Activated CD8-positive, alpha-beta memory T cell treated with anti-CD3 and anti-CD28 coated beads for 48 hours (primary cell): ENCODE measurements at places on chromosomes 6 and 20.

DNA sequence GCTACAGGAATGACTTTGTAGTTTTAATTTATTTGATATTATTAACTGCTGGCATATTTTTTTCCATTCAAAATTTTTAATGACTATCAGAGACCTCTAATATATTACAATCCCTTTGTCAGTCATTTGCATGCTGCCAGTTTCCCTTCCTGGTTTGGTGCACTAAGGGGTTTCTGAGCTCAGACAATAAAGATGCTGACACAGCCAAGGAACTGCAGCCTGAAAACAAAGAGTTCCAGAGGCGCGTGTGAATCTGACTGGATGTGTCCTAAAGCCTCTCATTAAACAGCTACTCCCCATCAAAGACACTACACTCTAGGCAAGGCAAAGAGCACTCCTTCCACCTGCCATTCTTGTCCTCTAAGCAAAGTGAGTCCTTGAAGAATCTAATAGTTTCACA, 116.8 kb upstream of the DST start:
- no peak for DNase-seq

GRCh38 chr6:100261486-100261885, 203.2 kb downstream of the SIM1 start:
- DNase-seq: no peak

DNA sequence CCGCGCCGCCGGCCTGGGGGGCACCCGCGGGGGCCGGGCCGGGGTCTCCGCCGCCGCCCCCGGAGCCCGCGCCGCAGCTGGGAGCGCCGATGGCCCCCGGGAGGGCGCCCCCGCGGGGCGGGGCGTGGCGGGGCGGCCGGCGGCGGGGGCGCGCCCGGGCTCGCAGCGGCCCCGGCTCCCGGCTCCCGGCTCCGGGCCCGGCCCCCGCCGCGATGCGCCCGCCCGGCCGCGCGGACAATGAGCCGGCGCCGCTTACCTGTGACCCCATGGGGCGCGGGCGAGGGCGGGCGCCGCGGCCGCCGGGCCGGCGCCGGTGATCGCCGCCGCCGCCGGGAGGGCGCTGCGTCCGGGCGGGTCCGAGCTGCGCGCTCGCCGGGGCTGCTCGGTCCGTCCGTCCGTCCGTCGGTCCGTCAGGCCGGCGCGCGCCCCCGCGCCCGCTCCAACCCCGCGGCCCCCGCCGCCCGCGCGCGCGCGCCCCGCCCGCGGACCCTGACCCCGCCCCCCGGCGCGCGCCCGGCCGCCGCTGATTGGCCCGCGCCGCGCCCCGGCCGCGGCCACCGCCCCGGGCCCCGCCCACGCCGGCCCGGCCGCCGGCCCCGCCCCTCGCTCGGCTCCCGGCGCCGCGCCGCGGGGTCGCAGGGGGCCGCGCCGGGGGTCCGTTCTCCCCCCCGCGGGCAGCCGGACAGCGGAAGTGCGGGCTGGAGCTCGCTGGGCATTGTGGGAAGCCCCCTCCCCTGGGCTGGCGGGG, at the start of gene ZBTB46:
Gene ZBTB46 (minus strand): TSS at position 424 of the 748 bp plus-strand sequence. CDS start 40,507 bp downstream, outside the sequence.
- no peak for DNase-seq

DNA sequence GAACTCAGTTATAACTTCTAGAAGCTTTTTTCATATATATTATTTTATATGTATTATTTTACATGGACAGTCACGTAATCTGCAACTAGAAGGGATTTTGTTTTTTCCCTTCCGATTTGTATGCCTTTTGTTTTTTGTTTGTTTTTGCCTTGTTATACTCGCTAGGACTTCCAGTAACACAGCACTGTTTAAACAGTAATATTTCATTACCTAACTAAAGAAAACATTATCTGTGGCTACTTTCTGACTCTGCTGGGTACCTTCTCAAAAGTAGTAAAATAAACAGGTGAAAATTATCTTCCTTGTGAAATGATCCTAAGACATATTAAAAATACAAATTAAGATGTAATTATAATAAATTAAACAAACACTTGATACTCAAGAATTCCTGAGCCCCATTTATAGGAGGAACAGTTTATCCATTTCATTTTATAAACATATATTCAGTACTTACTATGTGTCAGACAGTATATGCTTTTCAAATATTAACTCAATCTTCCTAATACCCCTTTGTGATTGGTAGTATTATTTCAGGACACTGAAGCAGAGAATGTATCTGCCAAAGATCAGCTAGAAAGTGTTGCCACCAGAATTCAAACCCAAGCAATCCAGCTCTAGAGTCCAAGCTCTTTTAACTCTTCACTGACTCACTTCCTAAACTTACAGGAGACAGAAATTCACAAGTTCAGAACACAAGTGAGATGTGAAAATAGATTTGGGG, 65.3 kb downstream of the MAP3K5 start:
- DNase-seq: no peak

- no peak for DNase-seq
Measured at GRCh38 chr6:11459079-11459610, 78.4 kb upstream of the TMEM170B start.

GRCh38 chr20:3041854-3042409, 1.5 kb upstream of the GNRH2 start:
- DNase-seq: no peak

DNA sequence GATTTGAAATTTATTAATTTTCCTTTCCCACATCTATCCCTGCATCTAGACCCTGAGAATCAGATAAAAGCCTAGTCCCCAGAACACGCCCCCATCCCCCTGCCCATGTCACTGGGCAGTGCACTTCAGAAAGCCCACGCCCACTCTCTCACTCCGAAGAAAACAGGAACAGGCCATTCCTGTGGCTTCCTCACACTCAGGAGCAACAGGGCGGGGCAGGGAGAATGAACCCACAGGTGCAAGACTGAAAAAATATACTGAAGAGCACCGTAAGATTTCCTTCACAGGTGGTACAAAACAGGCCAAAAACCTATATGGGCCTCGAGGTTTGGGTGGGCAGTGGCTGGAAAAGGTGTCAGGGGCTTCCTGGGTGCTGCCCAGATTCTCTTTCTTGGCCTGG, 3.4 kb downstream of the OXT start:
- DNase-seq: no peak

GRCh38 chr6:14350210-14350609, 232.6 kb downstream of the CD83 start:
- DNase-seq: no peak

GRCh38 chr20:1844325-1845162, 50.7 kb upstream of the SIRPA start:
- peak; percentile 2 for DNase-seq

GRCh38 chr20:4813863-4814695, 92.4 kb downstream of the PRND start:
- no peak for DNase-seq

DNA sequence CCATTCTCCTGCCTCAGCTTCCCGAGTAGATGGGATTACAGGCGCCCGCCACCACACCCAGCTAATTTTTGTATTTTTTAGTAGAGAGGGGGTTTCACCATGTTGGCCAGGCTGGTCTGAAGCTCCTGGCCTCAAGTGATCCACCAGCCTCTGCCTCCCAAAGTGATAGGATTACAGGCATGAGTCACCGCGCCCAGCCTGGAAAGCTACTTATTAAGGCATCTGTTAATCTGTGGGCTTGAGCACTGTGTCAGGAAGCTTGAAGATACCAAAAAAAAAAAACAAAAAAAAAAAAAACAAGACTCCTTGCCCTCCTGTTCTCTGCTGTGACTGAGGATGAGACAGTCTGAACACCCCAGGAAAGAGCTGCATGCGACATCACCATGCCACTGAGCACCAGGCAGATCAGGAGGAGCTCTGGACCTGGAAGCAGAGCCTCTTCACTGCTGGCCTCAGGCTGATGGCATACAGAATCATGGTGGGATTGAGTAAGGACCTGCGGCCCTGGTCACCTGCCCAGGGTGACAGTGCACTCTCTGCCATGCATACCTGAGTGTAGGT, 166.5 kb upstream of the SNX9 start:
- DNase-seq: no peak

GRCh38 chr6:97705568-97705967, 422.6 kb upstream of the MMS22L start:
- no peak for DNase-seq

DNA sequence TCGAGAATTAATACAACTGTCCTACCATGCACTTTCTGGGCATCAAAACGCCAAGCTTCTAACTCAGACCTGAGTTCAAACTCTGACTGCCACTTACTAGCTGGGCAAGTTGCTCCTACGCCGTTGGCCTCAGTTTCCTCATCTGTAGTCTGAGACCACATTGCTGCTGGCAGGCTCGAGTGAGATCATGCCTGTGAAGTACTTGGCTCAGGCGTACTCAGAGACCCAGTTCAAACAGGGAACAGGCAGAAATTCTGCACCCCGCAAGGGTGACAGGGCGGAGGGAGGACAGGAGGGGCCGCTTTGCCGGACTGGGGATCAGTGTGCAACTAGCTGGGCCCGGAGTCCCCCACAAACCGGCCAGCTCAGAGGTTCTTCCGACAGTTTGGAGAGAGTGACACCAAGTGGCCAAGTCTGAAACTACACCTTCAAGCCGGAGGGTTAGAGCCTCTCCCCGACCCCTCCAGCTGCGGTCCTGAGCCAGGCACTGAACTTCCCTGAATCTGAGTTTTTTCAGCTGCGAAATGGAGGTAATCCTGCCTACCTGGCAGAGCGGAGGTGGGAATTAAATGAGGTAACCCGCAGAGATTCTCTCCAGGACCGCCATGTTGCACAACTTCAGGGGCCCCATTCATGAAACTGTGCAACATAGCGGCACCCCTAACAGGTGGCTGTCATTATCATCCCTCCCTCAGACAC, 46.0 kb upstream of the PTPN1 start:
- DNase-seq: no peak

- DNase-seq: no peak
Measured at GRCh38 chr20:10423735-10424134, 10.3 kb downstream of the MKKS start.

DNA sequence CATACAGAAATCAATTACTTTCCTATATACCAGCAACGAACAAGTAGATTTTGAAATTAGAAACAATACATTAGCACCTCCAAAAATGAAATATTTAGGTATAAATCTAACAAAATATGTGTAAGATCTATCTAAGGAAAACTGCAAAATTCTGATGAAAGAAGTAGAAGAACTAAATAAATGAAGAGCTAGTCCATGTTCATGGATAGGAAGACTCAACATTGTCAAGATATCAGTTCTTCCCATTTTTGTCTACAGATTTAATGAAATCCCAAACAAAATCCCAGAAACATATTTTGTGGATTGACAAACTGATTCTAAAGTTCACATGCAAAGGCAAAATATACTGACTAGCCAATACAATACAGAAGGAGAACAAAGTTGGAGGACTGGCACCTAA, 33.7 kb downstream of the PREP start:
- DNase-seq: no peak

DNA sequence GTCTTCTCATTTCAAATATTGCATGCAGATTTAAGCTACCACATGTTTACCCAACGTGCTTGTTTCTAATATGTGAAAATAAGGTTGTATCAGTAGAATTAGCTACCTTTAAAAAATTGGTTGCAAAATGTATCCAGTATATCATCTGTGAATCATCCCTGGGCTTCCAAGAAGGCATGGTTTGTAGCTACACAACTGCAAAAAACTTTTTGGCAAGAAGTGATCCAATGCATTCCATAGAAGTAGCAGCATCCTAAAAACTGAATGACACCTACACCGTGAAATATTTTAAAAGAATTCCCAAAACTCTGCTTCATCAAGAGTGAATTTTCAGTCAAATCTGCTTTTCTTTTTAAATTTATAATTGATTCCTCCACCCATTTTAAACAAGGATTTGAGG, 89.1 kb downstream of the AIG1 start:
- no peak for DNase-seq

- DNase-seq: no peak
Measured at GRCh38 chr6:157571269-157571668, 190.3 kb downstream of the ZDHHC14 start.

DNA sequence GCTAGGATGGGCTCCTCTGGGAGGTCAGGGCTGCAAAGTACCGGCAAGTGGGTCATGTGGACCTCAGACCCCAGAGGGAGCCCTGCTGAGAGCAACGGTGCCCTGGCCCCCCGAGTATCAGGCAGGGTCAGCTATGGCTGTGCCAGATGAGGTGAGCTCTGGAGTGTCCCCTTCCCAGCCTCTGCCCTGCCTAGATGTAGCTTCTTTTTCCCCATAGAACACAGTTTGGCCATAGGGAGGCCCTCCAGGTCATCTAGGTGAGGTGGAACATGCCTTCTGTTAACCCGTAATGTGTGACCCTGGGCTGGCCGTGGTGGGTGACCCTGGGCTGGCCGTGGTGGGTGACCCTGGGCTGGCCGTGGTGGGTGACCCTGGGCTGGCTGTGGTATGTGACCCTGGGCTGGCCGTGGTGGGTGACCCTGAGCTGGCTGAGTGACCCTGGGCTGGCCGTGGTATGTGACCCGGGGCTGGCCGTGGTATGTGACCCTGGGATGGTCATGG, 21.2 kb upstream of the PCMTD2 start:
- DNase-seq: no peak

GRCh38 chr20:19771031-19771430, 13.0 kb downstream of the RIN2 start:
- no peak for DNase-seq

DNA sequence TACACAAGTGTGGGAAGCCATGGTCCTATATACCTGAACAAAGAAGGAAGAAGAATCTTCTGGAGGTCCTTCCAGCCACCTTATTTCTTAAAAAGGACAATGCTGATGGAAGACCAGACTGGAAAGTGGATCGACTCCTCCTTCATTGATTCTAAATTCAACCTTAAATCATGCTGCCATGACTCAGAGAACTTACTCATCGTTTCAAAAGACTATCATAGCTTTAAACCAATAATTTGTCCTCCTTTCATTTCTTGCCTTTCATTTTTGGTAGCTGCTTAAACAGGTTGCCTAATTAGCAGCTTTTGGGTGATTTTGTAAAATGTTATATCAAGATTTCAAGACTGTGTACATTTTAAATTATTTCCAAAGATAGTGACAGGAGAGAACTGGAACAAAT, 60.8 kb downstream of the RTN4IP1 start:
- DNase-seq: no peak

DNA sequence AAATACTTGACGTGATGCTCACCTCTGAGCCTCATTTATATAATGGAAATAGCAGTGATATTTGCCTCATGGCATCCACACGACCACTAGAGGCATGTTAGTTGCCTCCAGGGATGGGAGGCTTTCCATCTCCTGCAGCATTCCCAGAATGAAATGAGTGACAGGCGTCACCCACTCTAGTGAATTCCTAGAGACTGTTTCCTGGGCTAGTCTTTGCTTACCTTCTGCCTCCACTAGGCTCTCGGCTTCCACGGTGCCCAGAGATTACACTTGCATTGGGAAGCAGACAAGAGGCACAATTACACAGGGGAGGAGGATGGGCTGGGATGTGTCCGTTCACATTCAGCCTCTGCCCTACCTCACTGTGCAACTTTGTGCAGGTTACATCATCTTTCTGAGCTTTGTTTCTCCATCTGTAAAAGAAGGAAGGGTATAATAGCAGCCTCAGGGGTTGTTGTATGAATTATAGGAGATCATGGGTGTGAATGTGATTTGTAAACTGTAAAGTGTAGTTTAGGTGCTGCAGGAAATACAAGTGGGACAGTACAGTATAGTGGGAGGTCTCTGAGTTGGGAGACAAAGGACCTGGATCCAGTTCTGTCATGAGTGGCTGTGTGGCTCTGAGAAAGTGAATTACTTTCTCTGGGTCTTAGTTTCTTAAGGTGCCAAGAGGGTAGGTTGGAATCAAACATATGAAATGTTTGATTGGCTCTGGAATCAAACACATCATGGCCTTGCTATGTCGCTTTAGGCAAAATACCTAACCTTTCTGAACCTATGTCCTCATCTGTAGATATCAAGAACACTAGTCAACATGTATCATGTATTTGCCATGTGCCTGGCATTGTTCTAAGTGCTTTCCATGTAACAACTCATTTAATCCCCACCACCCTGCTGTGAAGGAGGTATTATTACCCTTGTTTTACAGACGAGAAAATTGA, 3.6 kb upstream of the VSTM2L start:
- no peak for DNase-seq
